ENCODE measurements at places on chromosomes 2 and 18.
A peak's percentile ranks its signal among the peaks of the same experiment; 100 is the strongest.

GRCh38 chr2:152036611-152037469, 62.0 kb downstream of the CACNB4 start:
- no peak for DNase-seq

- DNase-seq: peak; percentile 70
Observed at GRCh38 chr2:120388222-120389035, 42.5 kb downstream of the INHBB start.

- no peak for DNase-seq
Observed at GRCh38 chr2:160482673-160483072, 10.9 kb downstream of the RBMS1 start.

- DNase-seq: no peak
Observed at GRCh38 chr2:217847552-217848350, 155.0 kb downstream of the TNS1 start.

All from cardiac septum (tissue), 1 donor.